Posterior cingulate gyrus (tissue), 11 donors: ENCODE measurements at places on chromosomes 6 and 20.

GRCh38 chr6:107020239-107020638, 7.8 kb upstream of the MTRES1 start:
- no peak for DNase-seq

- peak; percentile 48 for DNase-seq
Observed at GRCh38 chr6:27838058-27838944, 73.9 kb downstream of the OR2B2 start.

- DNase-seq: no peak
Observed at GRCh38 chr6:105991561-105992314, 94.4 kb upstream of the PRDM1 start.

DNA sequence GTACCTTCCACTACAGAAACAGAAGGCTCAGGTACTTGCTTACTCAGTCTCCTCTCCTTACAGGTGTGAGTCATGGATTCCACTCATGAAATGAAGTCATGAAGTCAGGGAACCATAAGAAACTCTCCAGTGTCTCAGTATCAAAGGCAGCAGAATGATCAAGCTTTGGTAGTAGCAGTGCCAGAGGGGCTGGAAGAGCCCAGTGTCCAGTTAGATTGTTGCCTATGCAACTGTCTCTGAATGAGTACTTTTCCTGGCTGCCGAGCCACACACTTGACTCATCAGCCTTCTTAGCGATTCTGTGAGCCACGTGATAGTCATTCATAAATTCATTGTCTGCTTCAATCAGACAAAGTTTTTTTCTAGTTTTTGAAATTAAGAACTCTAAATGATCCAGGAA, 52.2 kb upstream of the DTNBP1 start:
- no peak for DNase-seq

DNA sequence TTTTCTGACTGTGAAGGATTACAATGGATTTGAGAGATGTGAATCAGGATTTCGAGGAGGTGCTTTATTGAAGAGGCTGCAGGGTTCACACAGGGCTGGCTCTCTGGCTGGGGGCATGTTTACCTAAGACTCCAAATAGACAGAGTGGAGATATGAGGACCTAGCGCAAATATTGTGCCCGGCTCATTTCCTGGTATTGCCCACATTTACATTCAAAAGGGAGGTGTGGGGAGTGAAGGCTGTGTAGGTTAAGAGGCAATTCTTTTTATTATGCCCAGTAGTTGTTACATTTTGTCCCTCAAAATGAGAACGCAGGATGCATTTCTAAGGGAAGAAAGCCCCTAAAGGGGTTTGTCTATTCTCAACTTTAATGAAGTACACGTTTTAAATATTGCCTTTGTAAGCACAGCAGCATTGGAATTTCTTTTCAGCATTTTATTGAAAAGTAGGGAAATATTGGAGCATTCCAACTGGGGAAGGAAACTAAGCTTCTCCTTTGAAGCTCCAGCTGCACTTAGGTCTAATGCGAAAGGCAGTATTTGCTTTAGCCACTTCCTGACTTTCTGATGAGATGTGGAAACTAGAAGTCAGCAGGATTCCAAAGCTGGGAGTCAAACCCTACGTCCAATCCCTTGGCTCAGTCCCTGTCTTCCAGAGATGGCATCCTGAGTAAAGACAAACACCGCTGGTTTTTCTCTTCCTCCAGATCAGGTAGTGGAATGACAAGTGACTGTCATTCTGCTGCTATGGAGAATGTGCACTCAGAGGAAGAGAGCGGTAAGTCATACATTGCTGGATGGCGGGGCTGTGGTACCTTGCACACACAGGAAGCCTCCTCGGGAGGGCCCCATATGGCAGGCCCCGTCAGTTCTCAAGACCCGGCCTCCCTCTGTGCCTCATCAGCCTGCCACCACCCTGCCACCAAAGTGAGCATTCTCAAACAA, 70.7 kb downstream of the MYB start:
- no peak for DNase-seq

DNA sequence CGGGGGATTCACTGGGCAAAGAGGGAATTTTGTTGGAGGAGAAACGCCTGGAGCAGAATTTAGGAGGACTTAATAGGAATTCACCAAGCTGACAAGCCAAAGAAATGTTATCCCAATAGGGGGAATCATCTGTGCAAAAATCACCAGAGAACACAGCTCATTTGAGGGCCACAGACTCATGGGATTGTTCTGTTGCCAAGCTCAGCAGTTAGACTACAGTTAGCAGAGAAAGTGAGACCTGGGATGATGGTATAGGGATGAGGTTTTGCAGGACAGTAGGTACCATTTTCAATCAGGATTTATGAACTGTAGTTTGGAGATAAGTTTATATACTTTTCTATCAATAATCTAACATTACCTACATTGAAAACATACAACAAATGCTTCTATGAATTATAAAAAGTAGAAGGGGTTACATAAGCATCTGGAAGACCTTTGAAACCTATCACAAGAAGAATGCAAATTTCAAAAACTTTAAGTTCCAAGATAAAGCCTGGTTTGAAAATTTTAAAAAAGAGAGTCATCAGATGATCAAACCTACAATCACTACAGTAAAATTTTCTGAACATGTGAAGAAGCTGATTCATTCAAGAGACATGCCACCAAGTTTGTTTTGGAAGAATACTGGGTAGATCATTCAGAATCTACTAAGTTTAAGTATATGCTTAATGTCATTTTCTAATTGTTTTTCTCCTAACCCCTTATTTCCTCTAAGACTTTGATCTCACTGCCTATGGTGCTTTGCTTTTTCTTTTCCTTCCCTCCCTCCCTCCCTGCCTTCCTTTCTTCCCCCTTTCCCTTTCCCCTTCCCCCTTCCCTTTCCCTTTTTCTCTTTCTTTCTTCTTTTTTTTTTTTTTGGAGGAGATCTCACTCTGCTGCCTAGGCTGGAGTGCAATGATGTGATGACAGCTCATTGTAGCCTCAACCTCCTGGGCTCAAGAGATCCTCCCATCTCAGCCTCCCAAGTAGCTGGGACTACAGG, 81.5 kb downstream of the KIF13A start:
- no peak for DNase-seq

DNA sequence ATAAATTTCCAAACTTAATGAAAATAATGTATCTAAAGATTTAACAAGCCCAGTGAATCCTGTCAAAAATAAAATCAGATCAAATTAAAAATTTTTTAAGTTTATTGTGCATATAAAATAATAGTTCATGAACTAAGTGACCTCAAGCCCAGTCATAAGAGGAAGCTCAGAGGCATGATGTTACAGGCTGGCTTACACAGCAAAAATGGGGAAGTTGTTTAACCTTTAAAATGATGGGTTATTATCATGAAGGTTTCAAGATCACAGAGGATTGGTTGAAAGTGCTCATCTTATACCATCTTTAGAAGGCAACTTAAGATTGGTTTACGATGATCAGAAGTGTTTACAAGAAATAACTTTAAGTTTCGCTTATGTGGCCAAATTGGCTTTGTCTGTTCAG, 102.5 kb downstream of the PAK5 start:
- DNase-seq: no peak

GRCh38 chr6:153591159-153591558, 447.9 kb upstream of the OPRM1 start:
- no peak for DNase-seq

- no peak for DNase-seq
Observed at GRCh38 chr20:56925831-56926170, 296.7 kb downstream of the TFAP2C start.

DNA sequence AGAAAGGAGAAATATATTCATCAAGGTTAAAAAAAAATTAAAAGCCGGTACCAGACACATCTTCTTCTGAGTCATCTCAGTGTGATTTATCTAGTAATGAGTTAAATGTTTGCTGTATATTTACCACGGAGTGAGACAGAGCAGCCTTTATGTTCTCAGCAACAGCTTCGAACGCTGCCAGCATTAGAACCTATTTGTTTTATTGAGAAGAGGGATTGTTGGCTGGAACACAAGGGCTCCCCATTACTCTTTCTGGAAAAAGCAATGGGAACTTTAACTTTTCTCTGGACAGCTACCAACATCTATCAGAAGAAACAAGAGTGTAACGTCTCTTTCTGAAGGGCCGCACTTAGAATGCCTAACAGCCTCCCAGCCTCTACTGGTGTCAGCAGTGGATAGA, 105.3 kb upstream of the TAB2 start:
- DNase-seq: no peak

DNA sequence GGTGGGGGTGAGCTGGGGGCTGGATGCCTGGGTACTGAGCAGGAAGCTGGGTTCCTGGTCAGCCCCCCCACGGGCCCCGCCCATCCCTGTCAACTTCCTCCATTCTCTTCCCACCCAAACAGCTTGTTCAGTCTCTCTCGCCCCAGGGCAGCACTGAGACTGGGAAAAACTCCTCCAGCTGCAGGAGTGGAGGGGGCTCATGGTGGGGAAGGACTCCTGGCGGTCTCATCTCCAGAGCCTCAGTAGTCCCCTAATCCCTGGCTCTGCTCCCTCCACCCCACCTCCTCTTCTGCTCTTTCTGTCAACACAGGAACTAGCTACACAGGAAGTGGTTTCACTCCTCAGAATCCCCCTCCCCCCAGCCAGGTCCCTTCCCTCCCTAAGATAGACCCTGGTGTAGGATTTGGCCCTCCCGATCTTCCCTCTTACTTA, at the start of gene GPSM3:
TSS of gene GPSM3 (minus strand) at position 36 of the 432 bp plus-strand sequence. CDS start 130 bp downstream, outside the sequence.
- no peak for DNase-seq

DNA sequence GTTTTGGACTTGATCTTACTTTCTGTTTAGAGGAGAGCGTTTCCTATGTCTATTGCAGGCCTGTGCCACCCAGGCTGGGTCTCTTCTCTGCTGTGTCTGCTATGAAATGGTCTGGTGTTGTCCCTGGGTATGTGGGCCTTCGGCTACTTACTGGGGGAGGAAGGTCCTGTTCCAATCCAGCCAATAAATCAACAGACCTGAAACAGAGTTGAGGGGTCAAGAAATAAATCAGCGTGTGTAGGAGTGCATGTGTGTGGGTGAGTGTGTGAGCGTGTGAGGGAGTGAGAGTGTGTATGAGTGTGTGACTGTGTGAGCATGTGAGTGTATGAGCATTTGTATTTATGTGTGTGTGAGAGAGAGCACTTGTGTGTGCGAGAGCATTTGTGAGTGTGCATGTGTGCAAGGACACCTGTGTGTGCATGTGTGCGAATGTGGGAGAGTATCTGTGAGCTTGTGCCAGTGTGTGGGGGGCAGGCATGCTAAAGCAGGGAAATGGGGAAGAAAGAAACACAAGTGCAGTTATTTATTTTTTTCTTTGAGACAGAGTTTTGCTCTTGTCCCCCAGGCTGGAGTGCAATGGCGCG, 86.3 kb upstream of the PMEPA1 start:
- DNase-seq: no peak

DNA sequence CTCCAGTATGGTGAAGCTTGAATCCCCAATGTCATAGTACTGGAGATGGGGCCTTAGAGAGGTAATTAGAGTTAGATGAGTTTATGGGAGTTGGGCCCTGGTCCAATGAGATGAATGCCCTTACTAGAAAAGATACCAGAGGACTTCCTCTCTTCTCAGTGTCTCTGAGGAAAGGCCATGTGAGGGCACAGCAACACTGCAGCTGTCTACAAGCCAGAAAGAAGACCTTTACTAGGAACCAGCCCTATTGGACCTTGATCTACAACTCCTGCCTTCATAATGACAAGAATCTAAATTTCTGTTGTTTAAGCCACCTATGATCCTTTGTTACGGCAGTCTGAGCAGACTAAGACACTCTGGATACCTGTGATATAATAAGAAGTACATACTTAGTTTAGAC, 31.4 kb upstream of the AKAP7 start:
- DNase-seq: no peak

- DNase-seq: no peak
Observed at GRCh38 chr6:55276745-55277530, 50.3 kb upstream of the GFRAL start.

DNA sequence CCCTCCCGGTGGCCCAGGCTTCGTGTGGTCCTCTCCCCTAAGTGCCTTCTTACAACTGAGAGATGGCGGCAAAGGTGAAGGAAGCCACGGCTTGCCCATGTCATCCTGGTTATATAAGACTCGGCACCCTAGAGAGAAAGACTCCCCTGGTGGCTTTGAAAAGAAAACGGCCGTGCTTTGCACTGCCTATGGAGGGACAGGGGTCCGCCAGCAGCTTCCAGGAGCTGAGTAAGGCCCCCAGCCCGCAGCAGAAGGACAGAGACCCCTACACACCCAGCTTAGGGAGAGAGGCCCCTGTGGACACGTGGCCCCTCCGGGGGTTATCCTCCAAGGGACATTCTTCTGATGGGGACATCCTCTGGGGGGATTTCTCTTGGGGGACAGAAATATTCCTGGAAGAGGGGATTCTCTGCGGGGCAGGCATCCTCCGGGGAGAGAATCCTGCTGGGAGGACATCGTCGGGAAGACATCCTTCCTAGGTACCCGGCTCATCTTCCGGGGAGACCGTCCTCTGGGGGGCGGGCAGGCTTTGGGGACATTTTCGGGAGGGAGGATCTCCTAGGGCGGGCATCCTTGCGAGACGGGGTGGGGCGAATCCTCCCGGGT, 511 bp upstream of the OGFR start:
- no peak for DNase-seq

DNA sequence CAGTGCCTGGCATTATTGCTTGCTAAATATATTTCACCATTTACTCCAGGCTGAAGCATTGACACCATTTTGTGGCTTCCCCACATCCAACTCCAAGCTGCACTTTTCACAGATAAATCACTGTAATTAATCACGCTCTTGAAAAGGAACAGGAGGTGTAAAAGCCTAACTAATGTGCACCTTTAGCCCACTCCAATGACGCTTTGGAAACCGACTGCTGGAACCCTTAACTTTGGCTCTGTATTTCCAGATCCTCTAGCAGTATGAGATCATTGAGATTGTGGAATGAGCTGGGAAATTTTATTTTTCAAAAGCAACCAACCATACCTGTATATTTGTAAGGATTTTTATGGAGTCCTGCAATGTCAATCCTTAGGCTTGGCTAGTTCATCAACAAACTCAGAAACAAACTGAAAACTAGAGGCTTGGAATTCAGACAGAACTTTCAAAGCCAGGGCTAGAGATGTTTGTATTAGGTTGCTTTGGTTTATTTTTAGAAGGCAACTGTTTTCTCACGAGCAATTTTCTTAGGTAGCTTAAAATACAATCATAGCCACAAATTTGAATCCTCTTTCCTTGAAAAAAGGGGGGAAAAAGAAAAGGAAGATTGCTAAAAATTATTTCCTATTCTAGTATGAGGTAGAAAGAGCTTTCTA, 52.8 kb upstream of the UTRN start:
- DNase-seq: no peak

DNA sequence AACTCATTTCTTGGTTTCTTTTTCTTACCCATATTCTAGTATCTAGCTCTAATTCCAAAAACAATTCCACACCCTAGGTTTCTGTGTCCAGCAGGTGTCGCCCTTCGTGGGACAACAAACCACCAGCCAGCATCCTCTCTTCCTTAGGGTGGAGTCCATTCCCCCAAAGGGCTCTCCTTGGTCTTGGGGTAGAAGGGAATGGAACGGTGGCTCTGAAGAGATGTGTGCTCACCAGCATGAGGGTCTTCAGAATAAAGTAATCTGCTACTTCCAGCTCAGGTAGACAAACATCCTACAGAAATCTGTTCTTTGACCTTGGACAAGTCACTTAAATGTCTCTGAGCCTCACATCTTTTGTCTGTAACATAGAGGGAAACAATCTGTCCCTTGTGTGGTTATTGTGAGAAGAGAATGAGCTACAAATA, 7.2 kb downstream of the HLA-DMB start:
- peak; percentile 59 for DNase-seq

- DNase-seq: no peak
Observed at GRCh38 chr6:111589366-111589765, 16.3 kb downstream of the TRAF3IP2 start.

GRCh38 chr6:109508166-109508860, 25.3 kb upstream of the ZBTB24 start:
- DNase-seq: no peak

- no peak for DNase-seq
Observed at GRCh38 chr20:36298795-36299339, 7.3 kb upstream of the DLGAP4 start.

- DNase-seq: no peak
Observed at GRCh38 chr20:52039790-52040189, 151.8 kb downstream of the ZFP64 start.
